ENCODE measurements at places on chromosomes 2 and 18.

DNA sequence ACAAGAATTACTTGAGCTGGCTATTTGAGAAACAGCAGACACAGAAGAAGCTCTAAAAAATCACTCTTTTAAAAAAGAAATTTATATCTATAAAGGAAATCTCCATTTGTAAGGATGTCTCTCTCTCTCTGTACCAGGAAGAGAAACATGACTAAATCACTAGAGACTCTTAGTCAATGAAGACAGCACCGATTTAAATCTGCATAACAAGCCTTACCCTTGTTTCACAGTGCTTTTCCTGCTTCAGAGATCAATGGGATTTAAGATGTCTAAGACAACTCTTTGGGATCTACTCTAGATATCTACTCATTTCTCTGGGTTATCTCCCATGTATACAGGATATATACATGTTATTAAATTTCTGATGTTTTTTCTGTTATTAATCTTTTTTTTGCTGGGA lies 359.2 kb upstream of the RND3 start:
- no peak for DNase-seq

DNA sequence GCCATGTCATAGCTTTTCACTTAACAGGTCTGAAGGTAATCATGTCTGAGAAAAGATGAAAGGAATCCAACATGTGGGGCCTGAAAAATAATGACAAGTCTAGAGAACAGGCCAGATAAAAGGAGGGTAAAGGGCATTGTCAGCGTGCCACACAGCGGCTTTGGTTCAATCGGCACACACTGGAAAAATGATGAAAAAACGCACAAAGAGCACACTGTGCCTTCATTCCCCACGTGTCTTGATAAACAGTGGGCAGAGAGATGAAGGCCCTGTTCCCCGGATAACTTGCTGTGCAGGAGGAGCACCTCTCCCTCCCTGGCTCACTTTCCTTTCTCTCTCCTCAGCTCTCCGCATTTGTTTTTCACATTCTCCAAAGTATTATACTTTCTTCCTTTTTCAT lies 766.3 kb downstream of the TDRD15 start:
- no peak for DNase-seq

GRCh38 chr2:112081262-112081661 lies 26.2 kb downstream of the TMEM87B start:
- no peak for DNase-seq

DNA sequence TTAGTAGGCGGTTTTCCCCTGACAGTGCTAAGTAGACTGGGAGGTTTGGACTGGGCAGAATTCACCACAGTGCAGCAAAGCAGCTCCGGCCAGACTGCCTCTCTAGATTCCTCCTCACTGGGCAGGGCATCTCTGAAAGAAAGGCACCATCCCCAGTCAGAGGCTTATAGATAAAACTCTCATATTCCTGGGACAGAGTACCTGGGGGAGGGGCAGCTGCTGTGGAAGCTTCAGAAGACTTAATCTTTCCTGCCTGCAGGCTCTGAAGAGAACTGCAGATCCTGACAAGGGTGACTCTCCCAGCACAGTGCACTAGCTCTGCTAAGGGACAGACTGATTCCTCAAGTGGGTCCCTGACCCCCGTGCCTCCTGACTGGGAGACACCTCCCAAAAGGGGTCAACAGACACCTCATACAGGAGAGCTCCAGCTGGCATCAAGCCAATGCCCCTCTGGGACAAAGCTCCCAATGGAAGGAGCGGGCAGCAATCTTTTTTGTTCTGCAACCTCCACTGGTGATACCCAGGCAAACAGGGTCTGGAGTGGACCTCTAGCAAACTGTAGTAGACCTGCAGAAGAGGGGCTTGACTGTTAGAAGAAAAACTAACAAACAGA lies 266.8 kb upstream of the CRIM1 start:
- DNase-seq: no peak

DNA sequence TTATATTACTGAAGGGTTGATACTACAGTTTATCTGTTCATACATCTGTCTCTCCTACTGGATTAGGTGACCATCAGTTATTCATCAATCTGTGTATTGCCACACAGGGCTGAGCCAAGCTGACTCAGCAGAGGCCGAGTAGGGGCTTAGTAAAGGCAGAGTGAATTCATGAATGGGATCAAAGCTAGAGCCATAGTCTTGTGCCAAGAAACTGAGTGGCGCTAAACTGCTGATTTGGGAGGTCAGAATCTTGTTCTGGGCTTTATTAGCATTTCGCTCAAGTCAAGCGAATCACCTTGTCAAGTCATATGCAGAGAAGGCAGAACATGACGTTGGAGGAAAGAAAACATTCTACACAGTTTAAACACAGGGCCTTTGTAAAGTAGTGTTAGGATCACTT lies 34.1 kb downstream of the SOCS6 start:
- peak; percentile 70 for DNase-seq

- DNase-seq: peak; percentile 94
Observed at GRCh38 chr2:112622528-112622849, 23.2 kb upstream of the SLC20A1 start.

GRCh38 chr2:72917877-72918553 lies 696 bp downstream of the EMX1 start:
- DNase-seq: no peak

GRCh38 chr2:25063876-25064660 lies 22.2 kb downstream of the EFR3B start:
- DNase-seq: no peak

GRCh38 chr2:31312898-31313297 lies 78.9 kb downstream of the EHD3 start:
- DNase-seq: peak; percentile 51

- no peak for DNase-seq
Observed at GRCh38 chr2:81087646-81088045, 783.1 kb upstream of the LRRTM1 start.

- no peak for DNase-seq
Observed at GRCh38 chr2:208370881-208371633, 35.5 kb upstream of the PTH2R start.

- no peak for DNase-seq
Observed at GRCh38 chr2:237214963-237215362, 129.3 kb downstream of the COPS8 start.

DNA sequence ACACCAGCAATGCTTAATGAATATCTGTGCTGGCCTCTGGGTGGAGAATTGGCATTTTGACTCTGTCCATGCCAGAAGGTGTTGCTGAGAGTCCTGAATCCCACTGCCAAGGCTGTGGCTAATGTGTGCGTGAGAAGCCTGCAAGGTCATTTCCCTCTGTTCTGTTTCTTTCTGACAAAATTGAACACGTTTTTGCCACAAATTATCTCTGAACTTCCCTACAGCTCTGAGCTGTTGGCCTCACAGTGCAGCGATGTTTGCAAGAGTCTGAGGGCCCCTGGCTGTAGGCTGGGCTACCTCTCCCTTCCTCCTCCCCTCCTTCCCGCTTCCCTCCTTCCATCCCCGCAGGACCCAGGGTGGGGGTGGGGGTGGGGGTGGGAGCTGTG lies 154.1 kb upstream of the HS6ST1 start:
- DNase-seq: no peak

GRCh38 chr18:12750076-12750714 lies 47.4 kb downstream of the PSMG2 start:
- no peak for DNase-seq

GRCh38 chr18:6054256-6054842 lies 159.0 kb upstream of the TMEM200C start:
- no peak for DNase-seq

DNA sequence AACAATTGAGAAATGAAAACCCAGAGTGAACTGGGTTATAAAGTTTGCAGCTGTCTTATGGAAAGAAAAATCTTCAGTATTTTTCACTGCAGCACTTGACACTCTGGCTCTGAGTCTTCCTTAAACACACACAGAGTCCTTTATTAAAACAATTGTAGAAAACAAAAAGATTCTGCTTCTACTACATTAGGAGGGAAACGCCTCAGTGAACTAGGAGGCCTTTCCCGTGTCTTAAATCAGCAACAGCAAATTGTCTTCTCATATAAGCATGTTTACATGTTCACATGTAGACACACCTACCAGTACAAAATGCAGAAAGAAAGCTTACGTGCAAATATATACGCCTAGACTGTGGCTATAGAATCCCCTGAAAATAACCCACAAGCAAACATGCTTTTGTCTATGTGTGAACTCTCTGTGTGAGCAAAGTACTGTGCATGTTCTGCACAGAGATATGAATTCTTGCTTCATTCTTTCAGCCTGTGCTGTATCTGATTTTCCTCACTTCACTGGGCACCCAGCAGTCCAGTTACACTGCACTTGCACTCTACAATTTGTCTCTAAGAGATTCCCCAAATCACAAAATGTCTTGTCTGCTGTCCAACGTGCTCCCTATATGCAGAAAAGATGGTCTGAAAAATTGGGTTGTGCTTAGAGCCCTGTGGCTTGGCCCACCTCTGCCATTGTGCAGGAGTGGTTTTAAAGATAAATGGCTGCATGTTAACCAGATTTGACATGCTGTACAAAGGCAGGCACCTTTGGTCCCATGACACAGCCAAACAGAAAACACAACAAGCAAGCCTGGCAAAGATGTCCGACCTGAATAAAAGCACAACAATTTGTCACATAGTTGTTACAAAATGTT lies 24.5 kb downstream of the ZEB2 start:
- no peak for DNase-seq

- DNase-seq: no peak
Observed at GRCh38 chr2:212448698-212449097, 89.9 kb downstream of the ERBB4 start.

DNA sequence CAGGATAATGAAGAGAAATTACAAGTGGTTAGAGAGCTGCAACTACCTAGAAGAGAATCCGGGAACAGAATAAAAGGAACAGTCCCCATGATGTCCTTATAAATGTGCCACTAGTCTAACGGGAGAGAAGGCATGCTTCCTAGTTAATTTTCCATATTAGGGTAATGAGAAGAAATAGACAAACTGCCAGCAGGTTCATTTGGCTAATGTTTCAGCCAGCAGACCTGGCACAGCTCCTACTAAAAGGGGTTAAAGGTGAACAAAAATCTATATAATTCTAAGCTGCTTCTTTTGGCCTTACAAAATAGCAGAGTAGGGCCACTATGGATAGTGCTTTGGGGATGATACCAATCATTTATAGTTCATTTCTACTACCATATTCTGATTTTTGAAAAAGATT lies 845.3 kb upstream of the GCFC2 start:
- DNase-seq: no peak

GRCh38 chr18:68406761-68407160 lies 308.1 kb downstream of the TMX3 start:
- no peak for DNase-seq

GRCh38 chr2:10222-10875 lies 36.0 kb downstream of the FAM110C start:
- no peak for DNase-seq

DNA sequence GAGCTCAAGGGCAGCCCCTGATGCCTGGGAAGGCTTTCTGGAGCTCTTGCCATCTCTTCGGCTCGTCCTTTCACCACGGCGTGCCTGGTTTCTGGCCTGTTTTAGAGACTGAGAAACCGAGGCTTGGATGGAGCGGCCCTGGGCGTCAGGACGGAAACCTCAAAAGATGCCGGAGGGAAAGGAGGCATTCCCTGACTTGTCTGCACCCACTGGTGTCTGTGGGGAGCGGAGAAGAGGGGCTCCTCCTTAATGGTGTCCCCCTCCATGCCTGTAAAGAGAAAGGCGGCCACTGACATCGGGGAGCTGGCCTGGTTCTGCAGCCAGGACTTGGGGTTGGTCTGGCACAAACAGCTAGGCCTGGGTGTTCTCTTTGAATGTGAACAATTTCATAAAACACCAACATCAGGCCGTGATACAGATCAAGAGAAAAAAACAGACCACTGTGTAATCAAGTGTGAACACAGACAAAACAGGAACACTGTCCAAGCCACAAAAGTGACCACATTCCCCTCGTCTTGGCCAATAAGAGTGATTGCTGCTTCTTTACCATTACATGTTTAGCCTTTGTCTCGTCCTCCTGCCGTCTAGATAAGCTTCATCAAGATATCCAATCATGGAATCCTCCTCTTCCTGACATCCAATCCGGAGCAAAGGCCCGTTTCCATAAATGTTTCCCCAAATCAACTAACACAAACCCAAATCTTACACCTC lies 633 bp upstream of the ILKAP start:
- no peak for DNase-seq

DNA sequence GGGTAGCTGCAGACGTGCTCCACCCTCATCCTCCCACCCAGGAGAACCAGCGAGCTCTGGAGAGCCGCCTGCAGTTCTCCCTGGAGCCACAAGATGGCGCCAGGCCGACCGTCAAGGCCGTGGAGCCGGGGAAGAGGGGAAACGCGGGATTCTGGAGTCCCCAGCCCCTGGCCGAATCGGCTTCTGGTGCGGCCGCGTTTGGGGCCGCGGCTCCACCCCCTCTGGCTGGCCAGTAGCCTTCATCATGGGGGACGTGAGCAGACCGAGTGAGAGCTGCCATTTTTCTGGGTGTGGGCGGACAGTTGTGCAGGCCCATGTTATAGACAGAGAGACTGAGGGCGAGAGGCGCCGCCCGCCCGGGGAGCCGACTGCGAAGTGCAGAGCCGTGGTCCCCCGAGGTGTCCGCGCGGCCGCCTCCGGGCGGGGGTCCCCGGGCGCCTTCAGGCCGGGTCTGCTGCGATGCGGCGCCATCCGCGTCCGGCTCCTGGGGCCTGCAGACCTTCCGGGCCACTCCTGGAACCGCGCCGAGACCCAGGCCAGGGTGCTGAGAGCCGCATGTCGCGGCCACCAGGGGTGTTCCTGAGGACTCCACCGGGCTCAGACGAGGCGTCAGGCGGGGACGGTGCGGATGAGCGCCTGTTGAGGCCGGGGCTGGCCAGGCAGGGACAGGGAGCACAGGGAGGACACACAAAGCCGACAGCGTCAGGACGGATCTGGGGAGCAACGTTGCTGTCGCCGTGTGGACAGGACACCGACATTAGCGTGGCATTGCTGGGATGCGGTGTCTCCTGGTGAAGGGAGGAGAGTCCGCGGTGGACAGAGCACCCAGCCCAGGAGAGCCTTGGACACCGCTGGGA lies 418.2 kb upstream of the HS6ST1 start:
- DNase-seq: peak; percentile 67

- DNase-seq: no peak
Observed at GRCh38 chr18:56580026-56580425, 58.4 kb downstream of the TXNL1 start.

- no peak for DNase-seq
Observed at GRCh38 chr2:26455037-26455669, 22.8 kb downstream of the OTOF start.

GRCh38 chr2:28408764-28409599 lies 16.3 kb downstream of the FOSL2 start:
- peak; percentile 79 for DNase-seq

GRCh38 chr2:73859721-73860586 lies 31.2 kb downstream of the STAMBP start:
- DNase-seq: peak; percentile 88

DNA sequence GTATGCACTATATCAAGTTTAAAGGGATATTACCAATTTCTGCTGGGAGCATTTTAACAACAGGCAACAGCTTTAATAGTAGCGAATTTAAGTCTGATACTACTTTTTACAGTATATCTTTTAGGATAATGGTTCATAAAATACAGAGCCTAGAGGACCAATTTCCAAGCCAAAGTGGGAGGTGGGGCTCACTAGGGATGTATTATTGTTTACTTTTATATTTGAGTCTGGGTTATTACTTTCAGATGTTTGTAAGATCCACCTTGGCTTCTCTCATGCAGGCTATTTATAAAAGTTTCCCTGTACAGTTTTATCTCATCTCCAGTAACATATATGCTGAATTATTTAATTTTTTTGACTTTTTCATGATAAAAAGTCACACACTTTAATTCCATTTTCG lies 242.0 kb downstream of the CMPK2 start:
- DNase-seq: no peak

- no peak for DNase-seq
Observed at GRCh38 chr2:234300932-234301823, 195.7 kb downstream of the ARL4C start.

Measured in epithelial cell of esophagus (primary cell).